Right lung (tissue), 10 donors: ENCODE measurements at places on chromosomes 13 and 19.

DNA sequence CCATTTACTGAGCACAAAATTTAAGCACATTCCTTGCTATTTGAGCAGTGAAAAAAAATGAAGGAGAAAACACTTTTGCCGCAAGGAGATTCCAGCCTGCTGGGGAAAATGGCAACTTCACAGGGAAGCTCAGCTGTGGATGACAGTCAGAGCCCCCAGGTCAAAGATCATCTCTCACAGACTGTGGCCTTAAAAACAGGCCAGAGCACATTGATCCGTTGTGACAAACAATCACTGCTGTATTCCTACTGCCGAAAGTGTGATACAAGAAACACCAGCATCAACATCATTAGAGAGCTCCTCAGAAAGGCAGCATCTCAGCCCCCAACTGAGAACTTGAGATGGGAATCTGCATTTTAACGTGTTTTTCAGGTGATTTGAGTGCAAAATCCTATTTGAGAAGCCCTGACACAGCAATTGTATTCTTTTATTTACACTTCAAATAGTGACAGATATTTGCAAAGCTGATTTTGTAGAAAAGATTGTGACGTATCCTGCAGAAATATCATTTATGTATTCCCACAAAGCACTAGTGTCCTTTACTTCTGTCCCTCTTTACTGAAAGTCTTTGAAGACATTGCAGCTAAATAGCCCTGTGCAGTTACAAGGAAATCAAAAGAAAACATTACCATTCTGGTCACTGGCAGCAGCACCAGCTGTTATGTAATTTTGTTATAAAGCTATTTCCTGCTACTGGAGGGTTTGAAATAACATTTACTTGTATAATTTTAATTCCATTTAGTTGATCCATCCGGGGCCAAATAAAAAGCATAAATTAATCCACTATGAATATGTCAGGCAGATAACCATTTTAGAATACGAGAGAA lies 652.0 kb downstream of the LIG4 start:
- no peak for DNase-seq

GRCh38 chr13:50529154-50529882 lies 314.2 kb downstream of the DLEU7 start:
- DNase-seq, result no peak

GRCh38 chr19:47283405-47284059 lies 8.8 kb downstream of the INAFM1 start:
- no peak for DNase-seq

DNA sequence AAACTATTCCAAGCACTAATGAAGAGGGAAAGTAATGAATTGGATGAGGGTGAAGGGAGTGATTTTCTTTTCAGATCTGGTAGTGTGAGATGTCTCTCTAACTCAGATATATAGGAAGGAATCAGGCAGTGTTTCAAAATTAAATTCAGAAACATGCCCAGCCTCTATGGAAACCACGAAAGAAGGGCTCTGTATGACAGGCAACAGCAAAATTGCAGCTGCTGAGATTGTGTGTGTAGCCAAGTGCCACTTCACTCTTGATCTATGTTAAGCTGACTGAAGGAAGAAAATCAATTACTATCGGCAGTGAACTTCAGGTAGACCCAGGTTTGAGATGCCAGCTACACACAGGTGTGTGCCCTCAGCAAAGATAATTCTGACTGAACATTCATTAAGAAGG lies 387.4 kb downstream of the PCDH9 start:
- DNase-seq, result no peak

GRCh38 chr13:101869553-101869952 lies 417.1 kb downstream of the ITGBL1 start:
- DNase-seq, result no peak

DNA sequence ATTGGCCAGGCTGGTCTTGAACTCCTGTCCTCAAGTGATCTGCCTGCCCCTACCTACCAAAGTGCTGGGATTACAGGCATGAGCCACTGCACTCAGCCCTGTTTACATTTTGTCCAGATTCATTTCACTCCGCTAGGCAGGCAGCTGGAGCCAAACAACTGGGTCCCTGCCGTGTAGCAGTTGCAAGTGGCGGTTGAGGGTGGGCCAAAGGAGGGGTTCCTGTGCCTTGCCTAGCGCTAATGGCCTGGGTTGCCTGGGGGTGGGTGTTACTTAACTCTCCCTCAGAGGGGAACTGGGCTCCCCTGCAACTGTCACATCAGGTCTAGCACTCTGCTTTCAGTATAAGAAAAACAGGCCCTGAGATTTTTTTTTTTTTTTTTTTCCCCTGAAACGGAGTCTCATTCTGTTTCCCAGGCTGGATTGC lies 7.4 kb downstream of the ACP5 start:
- no peak for DNase-seq

- DNase-seq, result no peak
Measured at GRCh38 chr13:113832205-113832604, 31.7 kb downstream of the GAS6 start.

DNA sequence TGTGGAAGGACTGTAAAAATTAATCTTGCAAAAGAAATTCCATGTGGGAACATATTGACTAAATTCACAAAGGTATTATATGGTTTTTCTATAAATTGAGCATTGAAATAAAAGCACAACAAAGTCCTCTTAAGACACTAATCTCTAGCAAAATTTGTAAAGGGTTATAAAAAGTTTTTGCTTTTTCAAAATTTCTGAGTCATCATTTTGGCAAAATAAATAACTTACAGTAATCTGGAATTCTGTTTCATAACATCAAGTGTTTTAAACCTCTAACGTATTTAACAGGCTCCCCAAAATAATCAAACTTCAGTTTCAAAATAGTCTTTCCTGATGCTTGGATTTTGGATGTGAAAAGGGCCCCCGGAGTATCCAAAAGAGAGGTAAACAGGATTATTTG lies 26.0 kb downstream of the MED4 start:
- DNase-seq, result no peak
